Hippocampal formation (tissue), 2 donors: ENCODE measurements at places on chromosomes 6 and 20.

GRCh38 chr6:143139239-143139784 lies 78.6 kb downstream of the AIG1 start:
- no peak for DNase-seq

- no peak for DNase-seq
Measured at GRCh38 chr20:35695245-35695749, 3.9 kb downstream of the NFS1 start.

DNA sequence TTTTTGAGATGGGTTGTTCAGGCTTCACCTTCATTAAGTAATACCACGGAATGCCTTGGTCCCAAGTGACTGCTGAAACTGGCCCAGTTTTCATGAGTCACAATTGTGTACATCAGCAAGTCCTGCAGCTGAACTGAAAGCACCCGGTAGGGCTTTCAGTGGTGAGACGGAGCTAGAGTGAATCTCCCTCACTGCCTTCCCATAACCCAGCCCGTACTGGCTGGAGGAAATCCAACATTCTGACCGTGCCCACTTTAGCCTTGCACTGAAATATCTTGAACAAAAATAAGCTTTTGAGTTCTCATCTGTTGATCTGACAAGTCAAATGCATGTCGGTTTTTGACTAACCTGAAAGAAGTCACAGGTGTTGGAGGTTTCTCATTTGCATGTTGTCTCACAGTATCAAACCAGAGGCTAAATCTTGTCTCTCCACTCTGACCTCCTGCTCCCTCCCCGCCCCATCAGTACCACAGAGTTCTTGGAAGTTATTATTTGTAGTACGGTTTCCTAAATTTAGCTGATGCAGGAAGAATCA lies 35.9 kb downstream of the DUSP22 start:
- DNase-seq = no peak

- DNase-seq = no peak
Measured at GRCh38 chr6:17622144-17622543, 22.0 kb downstream of the FAM8A1 start.

DNA sequence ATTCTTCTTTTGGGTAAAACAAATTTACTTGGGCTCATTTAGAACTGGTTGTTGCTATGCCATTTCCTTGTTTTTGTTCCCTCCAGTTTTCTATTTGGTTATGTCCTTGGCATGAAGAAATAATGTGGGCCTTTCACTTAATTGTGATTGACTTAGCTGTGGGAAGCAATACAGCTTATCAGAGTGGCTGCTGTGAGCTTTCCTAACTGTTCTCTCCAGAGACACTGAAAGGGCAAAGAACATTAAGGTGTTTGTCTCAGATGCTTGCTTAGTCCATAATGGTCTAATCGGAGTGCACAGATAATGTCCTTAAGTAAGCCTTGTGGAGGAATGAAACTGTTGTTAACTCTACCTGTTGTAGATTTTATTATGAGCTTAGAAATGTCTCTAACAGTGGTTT lies 56.6 kb downstream of the SH3BGRL2 start:
- no peak for DNase-seq

GRCh38 chr6:27785294-27785693 lies 126.9 kb downstream of the OR2B2 start:
- no peak for DNase-seq

DNA sequence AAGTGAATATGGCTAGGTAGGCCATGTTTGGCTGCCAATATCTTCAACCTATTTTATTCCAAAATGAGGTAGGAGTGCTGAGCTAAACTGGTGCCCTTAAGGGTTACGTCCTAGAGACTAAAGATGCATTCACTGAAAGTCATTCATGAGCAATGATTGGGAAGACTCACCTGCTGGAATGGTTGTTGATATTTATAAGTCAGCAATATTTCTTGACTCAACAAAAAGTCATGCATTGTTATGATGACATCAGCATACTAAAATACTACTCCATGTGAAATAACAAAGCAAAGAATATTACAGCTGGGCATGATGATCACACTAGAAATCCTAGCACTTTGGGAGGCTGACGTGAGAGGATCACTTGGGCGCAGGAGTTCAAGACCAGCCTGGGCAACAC lies 17.6 kb upstream of the NUP153 start:
- no peak for DNase-seq

- DNase-seq = no peak
Measured at GRCh38 chr6:168149015-168149414, 70.0 kb upstream of the FRMD1 start.

DNA sequence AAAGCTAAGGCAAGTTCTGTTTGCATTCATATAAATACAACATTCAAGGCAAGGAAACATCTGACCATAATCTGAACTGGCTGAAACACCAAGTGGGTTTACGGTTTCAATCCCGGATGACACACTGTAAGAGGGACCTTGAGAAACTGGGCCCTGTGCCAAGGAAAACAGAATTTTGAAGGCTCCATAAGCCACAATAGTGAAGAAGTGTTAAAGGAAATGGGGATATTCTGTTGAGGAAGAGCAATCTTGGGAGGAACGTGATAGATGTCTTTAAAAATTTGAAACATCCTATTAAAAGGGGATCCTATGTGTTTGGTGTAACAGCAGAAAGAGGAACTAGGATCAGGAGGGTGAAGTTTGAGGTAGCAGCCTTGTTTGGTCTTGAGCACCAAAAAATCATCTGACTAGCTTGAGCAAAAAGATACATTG lies 82.4 kb upstream of the TAB2 start:
- no peak for DNase-seq

DNA sequence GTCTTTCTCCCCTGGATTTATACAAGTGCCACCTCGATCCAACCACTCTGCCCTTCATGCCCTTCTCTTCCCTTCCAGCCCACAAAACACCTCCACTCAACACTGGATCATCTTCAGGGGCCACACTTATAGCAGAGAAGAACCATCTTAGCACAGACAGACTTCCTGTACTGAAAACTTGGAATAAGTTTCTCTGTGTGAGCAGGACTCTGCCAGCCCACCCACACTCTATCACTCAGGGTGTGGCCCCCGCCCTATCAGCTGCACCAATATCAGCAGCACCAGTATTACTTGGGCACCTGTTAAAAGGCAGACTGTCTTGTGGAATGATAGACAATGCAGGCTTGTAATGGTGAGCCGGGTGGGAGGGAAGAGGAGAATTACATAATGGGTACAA lies 86.7 kb downstream of the SCML4 start:
- no peak for DNase-seq

DNA sequence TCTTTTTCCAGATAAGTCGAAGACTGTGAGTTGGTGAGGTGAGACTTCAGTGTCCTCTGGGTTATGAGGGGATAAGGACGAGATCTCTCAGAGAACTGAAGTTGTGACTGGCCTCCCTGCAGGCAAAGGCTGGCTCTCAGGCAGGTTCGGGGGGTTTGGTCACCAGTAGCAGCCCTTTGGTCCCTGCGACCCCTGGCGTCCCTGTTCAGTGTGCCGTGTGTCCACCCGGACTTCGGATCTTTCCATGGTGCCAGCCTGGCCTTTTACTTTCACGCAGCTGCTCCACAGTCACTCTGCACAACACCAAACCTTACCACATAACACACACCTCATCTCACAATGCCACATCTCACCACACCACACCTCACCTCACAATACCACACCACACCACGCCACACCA lies 131.9 kb downstream of the ERMARD start:
- no peak for DNase-seq

GRCh38 chr20:1915725-1916124 lies 20.5 kb downstream of the SIRPA start:
- no peak for DNase-seq

- no peak for DNase-seq
Measured at GRCh38 chr6:14766391-14766994, 479.4 kb upstream of the JARID2 start.

DNA sequence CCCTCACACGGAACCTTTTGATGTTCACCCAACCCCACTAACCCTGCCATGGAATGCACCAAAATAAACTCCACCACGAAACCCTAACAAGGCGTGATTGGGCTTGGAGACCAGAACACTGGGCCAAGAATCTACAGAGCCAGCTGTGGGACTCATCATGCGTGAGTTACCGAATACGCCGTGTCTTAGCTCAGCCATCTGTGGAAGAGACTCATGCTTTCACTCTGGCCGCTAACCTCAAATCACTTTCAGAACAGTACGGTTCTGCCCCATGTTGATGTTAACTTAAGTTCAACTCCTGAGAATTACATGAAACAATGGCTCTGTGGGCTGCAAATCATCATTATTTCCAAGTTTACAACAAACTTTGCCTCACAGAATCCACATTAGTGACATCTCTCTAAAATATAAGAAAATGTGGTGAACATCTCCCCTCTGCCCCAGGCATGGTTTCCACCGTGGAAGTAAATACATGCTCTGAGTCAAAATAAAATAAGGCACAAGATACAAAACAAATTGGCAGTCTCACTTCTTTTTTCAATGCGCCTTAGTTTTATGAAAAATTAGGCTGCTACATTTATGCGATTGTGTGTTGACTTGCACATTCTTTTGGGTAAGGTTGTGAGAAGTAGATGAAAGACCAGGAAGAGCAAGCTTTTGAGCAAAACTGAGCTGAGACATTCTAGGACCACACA lies 308.9 kb upstream of the EXOC2 start:
- DNase-seq = no peak

DNA sequence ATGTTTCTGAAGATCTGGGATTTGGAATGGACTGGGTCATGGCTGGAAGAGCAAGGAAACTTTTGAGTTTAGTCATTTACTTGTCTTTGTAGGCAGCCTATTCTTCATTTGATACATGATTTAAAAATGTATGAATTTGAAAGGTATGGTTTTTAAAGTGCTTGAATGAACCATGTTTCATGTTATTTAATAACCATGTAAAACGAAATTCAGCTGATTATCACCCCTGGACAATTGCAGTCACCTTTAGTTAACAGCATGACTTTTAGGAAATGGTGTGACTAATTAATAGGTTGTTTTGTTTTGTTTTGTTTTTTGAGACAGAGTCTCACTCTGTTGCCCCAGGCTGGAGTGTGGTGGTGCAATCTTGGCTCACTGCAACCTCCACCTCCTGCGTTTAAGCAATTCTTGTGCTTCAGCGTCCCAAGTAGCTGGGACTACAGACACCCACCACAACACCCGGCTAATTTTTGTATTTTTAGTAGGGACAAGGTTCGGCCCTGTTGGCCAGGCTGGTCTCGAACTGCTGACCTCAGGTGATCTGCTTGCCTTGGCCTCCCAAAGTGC lies 2.1 kb downstream of the STX11 start:
- DNase-seq = no peak

DNA sequence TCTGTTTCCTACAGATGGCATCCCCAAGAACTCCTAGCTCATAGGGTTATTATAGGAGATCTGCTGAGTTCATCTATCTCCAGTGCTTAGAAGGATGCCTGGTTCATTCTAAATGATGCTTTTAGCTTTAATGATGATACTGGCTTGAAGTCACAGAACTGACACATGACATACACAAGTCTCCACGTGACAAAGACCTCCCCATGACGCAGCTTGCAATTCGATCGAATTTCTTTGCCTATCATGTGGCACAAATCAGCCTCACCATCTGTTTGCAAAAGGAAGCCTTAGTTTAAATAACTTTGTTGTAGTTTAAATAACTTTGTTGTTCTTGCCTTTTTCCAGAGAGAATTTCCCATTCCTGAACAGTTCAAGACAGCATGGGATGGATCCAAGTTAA lies 44.1 kb upstream of the FAM8A1 start:
- DNase-seq = no peak

DNA sequence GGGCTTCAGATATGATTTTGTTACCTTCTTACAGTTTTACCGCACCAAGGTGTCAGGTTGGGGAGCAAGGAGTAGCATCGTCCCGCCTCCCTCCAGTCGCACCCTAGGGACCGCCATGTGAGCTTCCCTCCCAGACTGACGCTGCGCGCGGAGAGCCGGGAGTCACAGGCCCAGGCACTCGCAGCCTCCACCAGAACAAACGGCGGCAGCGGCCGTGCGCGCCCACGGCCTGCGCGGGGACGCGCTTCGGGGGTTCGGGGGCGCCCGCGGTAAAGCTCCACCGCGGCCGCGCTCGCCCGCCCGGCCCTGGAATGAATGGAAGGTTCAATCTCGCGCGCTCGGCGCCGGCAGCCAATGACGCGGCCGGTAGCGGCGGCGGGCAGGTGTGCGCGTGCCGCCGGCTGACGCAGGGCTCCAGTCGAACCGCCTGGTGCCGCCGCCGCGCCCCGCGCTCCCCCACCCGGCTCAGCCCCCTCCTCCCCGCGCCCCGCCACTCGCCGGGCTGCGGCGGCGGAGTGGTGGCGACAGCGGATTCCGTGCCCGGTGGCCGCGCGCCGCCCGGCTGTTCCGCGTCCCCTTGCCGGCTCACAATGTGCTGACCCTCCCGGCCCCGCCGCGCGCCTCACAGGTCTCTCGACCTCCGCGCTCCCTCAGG lies 16.5 kb upstream of the LIN28B start:
- no peak for DNase-seq

- no peak for DNase-seq
Measured at GRCh38 chr6:86477500-86478148, 459.7 kb upstream of the HTR1E start.

- no peak for DNase-seq
Measured at GRCh38 chr6:165723326-165723725, 60.3 kb upstream of the PDE10A start.

GRCh38 chr6:30885999-30886896 lies 1.9 kb downstream of the DDR1 start:
- DNase-seq = peak; percentile 76

DNA sequence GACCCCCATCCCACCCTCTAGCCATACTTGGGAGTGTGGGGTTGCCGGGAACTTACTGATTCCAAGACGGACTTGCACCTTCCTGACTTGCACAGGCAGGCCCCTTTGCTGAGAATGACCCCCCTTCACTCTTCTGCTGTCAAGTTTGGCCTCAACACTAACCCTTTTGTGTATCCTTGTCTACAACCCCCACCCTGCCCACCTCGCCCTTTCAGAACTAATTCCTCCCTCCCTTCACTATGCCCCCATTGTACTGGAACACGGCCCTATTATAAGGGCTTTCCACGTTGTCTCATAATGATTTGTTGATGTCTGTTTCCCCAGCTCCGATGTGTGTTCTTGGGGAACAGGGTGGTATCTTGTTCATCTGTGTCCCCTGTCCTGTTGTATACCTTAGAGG lies 4.4 kb upstream of the NEDD9 start:
- DNase-seq = no peak

DNA sequence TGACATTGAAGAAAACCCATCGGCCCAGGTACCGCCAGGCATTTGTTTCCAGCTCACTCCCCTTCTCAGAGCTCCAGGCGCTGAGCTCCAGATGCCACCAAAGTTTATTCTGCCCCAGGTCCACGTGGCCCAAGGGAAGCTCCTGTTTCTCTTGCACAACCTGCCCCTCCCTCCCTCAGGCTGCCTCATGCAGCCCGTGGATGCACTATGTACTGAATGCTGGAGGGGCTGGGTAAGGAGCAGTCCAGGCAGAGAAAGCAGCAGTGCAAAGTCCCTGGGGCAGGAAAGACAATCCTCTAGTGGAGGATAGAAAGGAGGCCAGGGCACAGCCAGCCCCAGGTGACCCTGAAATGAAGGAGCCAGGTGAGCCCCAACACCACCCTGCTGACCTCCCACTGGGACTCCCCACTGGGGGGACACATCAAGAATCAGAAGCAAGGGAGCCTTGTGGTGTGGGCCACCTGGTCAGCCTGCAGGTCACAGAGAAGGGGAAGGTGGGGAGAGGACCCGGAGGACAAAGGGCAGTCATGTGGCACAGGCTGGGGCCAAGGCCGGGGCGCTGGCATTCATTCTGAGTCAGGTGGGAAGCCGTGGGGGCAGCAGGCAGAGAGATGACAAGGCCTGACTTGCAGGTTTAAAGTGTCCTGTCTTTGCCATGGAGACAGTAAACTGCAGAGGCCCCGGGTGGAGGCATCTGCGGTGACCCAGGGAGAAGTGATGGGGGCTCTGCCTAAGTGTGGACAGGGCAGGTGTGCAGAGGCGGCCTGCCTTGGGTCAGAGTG lies 230.1 kb downstream of the PREX1 start:
- no peak for DNase-seq

GRCh38 chr6:130843575-130844320 lies 16.5 kb downstream of the SMLR1 start:
- DNase-seq = no peak
